ENCODE measurements at places on chromosomes 1 and 21.

- no peak for DNase-seq
These were observed 23.3 kb upstream of the PADI6 start for GRCh38 chr1:17348593-17349234.

DNA sequence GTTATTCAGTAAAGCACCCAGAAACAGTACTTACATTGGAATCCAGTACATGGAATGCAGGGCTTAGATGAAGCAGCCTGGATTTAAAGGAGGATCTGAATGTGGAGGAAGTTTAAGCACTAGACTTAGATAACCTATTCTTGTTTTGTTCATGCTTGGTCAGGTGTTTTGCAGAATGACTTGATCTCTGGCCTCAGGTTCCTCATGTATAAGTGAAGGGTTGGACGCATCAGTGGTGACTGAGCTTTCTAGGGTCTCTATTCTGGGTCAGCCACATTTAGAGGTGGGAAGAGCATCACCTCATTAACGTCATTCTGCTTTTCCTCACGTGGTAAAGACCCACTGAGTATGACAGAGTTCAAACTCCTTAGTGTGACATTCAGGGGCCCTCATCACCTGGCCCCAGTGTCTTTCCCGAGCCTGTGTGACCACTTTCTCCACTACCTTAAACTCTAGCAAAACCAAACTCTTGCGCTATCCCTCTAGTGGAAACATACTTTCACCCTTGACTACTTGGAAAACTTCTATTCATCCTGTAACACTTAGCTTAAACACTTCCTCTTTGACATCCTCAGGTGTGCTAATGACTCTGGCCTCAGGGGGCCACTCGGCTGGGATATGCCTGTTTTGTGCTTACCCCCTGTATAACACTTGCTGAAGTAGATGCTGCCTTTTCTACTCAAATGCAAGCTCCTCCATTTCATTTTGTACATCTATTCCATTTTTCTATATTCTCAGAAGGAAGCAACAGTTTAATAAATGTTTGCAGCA is 871 bp upstream of the ERICH3 start:
- no peak for DNase-seq

DNA sequence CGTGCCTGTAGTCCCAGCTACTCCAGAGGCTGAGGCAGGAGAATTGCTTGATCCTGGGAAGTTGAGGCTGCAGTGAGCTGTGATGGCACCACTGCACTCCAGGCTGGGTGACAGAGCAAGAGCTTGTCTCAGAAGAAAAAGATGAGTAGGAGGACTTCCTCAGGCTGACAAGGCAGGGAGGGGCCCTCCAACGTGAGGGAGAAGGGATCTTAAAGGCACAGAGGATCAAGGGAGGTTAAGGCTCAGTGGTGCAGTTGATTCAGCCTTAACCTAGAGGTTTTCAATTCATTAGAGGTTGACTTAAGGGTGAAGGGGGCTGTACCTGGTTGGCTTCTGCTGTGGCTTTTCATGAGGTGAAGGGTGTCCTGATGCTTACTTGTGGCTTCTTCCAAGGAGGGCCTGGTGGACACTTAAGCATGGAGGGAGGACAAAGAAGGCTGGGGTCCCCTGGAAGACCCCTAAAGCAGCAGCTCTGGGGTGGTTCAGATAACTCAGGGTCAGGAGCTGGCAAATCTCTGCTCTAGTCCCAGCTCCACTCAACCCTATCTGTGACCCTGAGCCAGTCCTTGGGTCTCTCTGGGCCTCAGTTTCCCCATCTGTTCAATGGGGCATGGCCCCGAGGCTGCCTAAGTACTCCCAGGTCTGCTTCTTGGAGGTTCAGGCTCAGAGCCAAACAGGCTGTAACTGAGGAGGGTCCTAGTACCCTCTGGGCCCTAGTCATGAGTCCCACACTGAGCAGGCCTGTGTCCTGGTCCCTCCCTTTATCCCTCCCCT is 6.3 kb downstream of the EXTL1 start:
- DNase-seq = no peak

GRCh38 chr1:162562470-162562828 is 927 bp downstream of the UAP1 start:
- no peak for DNase-seq

- DNase-seq = no peak
These were observed 642.2 kb downstream of the PTPRU start for GRCh38 chr1:29878501-29878900.

GRCh38 chr1:6412896-6413295 is 6.8 kb downstream of the HES2 start:
- no peak for DNase-seq

All from stimulated activated CD4-positive, alpha-beta T cell treated with anti-CD3 and anti-CD28 coated beads, Interleukin-4, amount 100 ng/mL, for 48 hours (primary cell).